ENCODE measurements at places on chromosomes 16 and 17. TPM values are rescaled to one million over a fixed set of nuclear protein-coding genes. Genes with fewer than 3 reads are reported as not detected.

GRCh38 chr17:82765371-82765770 is 13.5 kb downstream of the TBCD start:
- DNase-seq, result no peak

Gene KRT23
- 17.1 TPM for total RNA-seq

- no peak for DNase-seq
These were observed 28.9 kb downstream of the STH start for GRCh38 chr17:46027976-46028325.

Gene STAC2
- not detected for total RNA-seq

Gene FOXL1
- total RNA-seq, result 11.6 TPM

Gene EVI2B
- total RNA-seq, result not detected

- no peak for DNase-seq
These were observed 2.1 kb downstream of the CMTM1 start for GRCh38 chr16:66568355-66568754.

- no peak for DNase-seq
These were observed 61.0 kb downstream of the WDR59 start for GRCh38 chr16:74923766-74924460.

DNA sequence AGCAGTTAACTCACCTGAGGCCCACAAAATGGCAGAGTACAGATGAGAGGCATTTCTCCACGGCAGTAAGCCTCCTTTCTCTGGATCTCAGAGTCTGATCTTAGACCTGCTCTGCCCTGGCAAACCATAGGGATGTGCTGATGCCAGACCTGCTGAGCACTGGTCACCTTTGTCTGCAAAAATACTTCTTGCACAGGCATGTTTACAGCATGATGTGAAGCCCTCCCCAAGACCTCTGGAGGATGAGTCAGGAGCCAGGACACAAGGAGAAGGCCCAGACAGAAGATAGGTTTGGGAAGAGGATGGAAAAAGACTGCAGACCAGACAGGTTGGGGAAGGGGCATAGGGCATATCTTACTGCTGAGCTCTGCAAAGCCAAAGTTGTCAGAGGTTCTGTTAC is 426.6 kb downstream of the PMP22 start:
- DNase-seq, result no peak

DNA sequence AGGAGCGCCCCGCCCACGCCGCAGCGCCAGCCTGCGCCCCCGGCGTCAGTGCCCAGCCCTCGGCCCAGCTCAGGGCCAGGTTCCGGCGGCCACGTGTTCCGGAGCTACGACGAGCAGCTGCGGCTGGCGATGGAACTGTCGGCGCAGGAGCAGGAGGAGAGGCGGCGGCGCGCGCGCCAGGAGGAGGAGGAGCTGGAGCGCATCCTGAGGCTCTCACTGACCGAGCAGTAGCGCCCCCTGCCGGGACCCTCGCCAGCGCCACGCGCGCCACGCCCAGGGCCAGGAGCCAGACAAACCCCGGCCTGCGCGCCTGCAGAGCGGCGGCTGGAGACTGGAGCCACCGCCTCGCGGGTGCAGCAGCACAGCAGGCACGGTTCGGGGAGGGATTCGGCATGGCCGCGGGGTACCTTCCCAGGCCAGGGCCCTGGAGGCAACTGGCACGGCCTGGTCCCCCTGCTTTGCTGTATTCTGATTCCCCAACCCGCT is 9.3 kb downstream of the CORO6 start:
- DNase-seq, result no peak

Gene SDR42E2
- 0.12 TPM for total RNA-seq

DNA sequence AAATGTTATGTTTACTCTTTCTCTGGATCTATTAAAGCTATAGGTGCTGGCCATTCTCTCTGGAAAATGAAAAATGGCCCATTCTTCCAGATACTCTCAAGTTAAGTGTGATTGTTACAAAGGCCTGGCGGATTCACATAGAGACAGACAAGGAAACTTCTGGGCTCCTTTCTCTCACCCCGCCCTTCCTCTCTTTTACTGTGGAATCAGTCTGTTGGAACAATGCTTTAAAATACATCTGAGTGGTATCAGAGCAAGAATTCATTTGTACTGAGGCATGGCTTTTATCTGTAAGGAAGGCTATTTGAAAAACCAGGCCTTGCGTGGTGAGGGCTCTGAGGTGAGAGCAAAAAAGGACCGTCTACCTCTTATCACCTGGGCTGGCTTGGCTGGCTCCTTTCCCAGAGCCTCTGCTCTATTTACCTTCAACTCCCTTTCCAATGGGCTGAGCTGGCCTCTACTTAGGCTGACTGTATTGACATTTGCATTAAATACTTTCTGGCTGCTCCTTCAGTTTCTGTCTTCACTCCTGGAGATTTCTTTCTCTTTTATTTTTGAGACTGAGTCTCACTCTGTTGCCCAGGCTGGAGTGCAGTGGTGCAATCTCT is 274.0 kb downstream of the PHKB start:
- no peak for DNase-seq

Gene CHD9NB
- 1.5 TPM for total RNA-seq

GRCh38 chr17:69147460-69147859 is 5.8 kb upstream of the ABCA6 start:
- no peak for DNase-seq

Gene CISD3
- 9.4 TPM for total RNA-seq

- peak; percentile 33 for DNase-seq
These were observed 1.3 kb downstream of the KRT25 start for GRCh38 chr17:40753804-40754203.

- DNase-seq, result no peak
These were observed 6.4 kb downstream of the TEKT5 start for GRCh38 chr16:10688291-10688690.

GRCh38 chr17:34709158-34709754 is 129.9 kb downstream of the TMEM132E start:
- DNase-seq, result peak; percentile 56

DNA sequence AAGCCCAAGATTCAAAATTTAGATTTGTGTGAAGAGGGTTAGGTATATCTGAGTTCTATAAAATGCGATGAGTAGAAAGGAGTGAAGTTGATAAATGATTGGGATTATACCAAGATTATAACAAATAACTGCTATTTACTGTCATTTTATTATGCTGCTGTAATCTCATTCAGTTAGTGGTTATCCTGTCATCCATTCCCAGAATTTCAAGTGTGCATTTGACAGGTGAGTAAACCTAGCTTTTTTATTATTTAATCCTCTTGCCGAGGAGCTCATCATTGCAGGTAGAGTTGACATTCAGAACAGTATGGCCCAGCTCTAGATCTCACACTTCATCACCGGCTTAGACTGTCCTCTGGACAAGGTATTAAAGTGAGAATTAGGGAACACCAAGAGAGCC is 1146.2 kb downstream of the CDH11 start:
- DNase-seq, result no peak

- no peak for DNase-seq
These were observed 30.6 kb upstream of the XYLT1 start for GRCh38 chr16:17501321-17501720.

GRCh38 chr17:69729944-69730343 is 315.4 kb downstream of the MAP2K6 start:
- DNase-seq, result no peak

Gene UTS2R
- not detected for total RNA-seq

Gene C16orf86
- 4.7 TPM for total RNA-seq

Gene ANKFN1
- not detected for total RNA-seq

Gene TMED6
- not detected for total RNA-seq

Measured in epithelial cell of proximal tubule (primary cell).